ENCODE measurements at places on chromosomes 16 and 17. TPM values are rescaled to one million over a fixed set of nuclear protein-coding genes. Genes with fewer than 3 reads are reported as not detected.

Gene SYT17
- 2.2 TPM for polyA plus RNA-seq

Gene ZPBP2
- polyA plus RNA-seq: 0.03 TPM

Gene DNAH17
- 0.07 TPM for polyA plus RNA-seq

- H3K27me3 ChIP-seq: no peaks in the 10 kb centered on the region
- DNase-seq: no peak
- H3K27ac ChIP-seq: no peak overlapping the region
- H3K4me3 ChIP-seq: no peak overlapping the region
These were observed 25.3 kb downstream of the NXPH3 start for GRCh38 chr17:49600949-49601348.

- no peak overlapping the region for H3K4me3 ChIP-seq
- no peak overlapping the region for H3K27ac ChIP-seq
- H3K4me1 ChIP-seq: peaks cover 35% of the 10 kb centered on the region
- no peak for DNase-seq
- H3K36me3 ChIP-seq: no peaks in the 10 kb centered on the region
These were observed 174.3 kb downstream of the XYLT1 start for GRCh38 chr16:17296431-17296830.

Data from sigmoid colon (tissue), 7 donors.